ENCODE measurements at places on chromosomes 5 and 9. TPM values are rescaled to one million over a fixed set of nuclear protein-coding genes. Genes with fewer than 3 reads are reported as not detected.

HEMGN gene
- total RNA-seq: not detected

ROPN1L gene
- 0.13 TPM for total RNA-seq

C9orf85 gene
- total RNA-seq: 14.1 TPM

SH3TC2 gene
- total RNA-seq: 4.0 TPM

ARHGAP26 gene
- total RNA-seq: 23.8 TPM

TMC1 gene
- 1.0 TPM for total RNA-seq

PCDHA1 gene
- under 0.01 TPM for total RNA-seq

NEUROG1 gene
- not detected for total RNA-seq

TLE1 gene
- total RNA-seq: 40.0 TPM

All from bronchial epithelial cell (primary cell).